ENCODE measurements at places on chromosomes 7 and 10.

DNA sequence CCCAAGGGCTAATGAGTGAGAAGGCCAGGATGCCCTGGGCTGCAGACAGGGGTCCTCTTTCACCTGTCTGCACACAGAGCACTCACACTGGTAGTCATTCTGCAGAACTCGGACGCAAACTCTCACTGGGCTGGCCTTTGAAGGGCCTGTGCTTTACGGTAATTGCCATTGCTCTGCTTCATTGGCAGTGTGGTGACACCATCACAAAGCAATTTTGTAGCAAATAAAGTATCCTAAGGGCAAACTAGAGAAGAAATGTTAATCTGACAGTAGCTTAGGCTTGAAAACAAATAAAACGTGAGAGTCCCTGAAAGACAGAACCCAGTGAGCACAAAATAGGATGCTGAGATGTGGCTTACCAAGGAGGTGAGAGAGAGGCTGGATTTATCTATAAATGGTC is 30.6 kb upstream of the FIGNL1 start:
- no peak for DNase-seq

GRCh38 chr10:34486008-34486407 is 329.1 kb downstream of the PARD3 start:
- DNase-seq, result no peak

DNA sequence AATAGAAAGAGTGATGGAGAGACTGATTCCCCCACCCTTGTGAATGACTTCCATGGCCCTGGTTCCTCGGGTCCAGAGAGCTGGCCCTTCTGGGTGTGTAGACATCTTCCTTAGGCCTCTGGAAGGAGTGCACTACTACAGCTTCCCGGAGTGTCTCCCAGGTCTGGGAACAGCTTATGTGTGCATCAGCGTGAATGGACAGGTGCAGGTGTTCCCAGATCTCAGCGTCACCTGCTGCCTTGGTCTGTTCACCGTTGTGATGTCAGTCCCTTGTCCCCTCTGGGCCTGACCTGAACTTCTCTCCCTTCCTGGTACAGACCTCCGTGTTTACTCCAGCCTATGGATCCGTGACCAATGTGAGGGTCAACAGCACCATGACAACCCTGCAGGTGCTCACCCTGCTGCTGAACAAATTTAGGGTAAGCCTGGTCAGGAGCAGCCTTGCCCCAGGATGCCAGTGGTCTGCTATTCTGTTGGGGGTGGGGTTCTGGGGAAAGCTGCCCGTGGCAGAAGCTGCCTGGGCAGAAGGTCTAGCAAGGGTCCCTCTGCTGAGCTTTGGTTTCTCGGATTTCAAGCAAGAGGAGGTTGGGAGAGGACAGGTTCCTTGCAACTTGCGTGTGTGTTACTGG is 10.5 kb upstream of the DEPP1 start:
- DNase-seq, result no peak

DNA sequence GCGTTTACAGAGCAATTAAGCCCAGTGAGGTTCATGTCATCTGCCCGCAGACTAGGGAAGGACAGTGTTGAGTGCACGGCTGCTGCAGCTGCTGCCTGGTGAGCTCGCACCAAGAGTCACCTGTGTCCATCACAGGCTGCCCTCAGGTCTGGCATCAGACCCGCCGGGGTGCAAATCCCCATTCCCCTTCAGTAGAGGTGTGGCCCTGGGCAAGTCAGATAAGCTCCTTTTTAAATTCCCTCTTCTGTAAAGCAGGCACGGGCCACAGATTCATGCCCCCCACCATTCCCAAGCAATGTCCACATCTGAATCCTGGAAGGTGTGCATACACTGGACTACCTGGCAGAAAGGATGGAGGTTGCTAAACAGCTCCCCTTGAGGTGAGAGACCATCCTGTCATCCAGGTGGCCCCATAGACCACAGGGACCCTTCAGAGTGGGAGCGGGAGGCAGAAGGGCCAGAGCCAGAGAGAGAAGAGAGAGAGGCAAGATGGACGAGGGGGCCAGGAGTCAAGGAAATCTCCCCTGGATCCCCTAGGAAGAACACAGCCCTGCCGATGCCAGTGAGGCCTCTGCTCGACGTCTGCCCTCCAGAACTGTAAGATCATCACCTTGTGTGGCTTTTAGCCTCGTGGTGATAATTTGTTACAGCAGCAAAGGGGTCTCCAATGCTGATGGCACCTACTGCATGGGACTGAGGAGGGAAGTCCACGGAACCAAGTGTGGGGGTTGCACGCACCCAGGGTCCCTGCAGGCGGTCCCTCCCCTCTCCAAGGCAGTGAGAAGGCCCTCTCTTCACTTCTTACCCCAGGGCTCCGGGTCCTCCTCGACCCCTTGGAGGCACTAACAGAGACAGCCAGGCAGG is 168.8 kb downstream of the TCERG1L start:
- DNase-seq, result no peak

DNA sequence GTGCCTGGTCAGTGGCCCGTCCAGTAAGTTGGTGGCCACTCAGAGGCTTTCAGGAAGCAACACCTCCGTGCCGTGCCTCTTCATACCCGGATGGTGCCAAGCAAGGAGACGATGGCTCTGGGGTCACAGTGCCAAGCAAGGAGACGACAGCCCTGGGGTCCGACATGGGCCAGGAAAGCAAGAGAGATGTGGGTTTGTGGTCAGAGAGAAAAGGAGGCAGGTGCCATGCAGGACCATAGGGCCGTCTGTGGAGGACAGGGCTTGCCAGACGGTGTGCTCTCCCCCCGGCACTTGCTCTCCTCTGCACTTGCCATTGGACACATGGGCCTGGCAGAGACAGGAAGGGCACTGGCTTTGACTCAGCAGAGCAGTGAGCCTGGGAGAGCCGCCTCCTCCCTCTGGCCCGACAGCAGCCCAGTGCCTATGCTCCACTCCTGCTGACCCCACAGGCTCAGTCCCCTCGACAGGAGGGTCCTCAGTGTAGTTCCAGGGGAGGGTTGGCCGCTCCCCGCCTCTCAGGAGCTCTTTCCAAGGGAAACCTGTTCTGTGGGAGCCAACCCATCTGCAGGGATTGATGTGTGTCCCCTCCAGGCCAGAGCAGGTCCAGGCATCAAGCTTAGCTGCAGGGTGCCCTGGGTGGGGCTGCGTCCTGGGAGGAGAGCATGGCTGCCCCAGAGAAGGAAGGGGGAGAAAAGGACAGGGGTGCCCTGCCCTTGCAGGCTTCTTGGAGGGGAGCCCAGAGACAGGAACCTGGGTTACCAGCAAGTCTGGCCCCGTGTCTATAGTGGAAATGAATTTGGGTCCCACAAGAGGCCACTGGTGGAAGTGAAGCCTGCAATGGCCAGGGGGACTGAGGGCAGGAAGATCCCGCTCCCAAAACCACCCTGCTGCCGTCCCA is 7.6 kb upstream of the CALML5 start:
- DNase-seq, result no peak

GRCh38 chr10:126702181-126702580 is 31.7 kb upstream of the C10orf90 start:
- DNase-seq, result no peak

Measured in stimulated activated CD4-positive, alpha-beta T cell treated with anti-CD3 and anti-CD28 coated beads, Interleukin-4, amount 100 ng/mL, for 1 hour (primary cell).